ENCODE measurements at places on chromosomes 5 and 9.

DNA sequence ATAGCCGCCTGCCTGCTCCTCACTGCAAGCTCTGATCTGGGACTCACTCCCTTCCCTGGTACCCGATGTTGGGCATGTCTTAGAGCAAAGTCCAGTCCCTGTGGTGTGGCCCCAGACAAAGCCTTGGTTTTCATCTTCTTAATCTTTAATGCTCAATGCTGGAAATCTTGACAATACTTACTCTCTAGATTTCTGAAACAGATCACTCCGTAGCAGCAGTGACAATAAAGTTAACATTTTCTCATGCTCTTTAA lies 260.2 kb upstream of the IRX2 start:
- DNase-seq, result no peak

DNA sequence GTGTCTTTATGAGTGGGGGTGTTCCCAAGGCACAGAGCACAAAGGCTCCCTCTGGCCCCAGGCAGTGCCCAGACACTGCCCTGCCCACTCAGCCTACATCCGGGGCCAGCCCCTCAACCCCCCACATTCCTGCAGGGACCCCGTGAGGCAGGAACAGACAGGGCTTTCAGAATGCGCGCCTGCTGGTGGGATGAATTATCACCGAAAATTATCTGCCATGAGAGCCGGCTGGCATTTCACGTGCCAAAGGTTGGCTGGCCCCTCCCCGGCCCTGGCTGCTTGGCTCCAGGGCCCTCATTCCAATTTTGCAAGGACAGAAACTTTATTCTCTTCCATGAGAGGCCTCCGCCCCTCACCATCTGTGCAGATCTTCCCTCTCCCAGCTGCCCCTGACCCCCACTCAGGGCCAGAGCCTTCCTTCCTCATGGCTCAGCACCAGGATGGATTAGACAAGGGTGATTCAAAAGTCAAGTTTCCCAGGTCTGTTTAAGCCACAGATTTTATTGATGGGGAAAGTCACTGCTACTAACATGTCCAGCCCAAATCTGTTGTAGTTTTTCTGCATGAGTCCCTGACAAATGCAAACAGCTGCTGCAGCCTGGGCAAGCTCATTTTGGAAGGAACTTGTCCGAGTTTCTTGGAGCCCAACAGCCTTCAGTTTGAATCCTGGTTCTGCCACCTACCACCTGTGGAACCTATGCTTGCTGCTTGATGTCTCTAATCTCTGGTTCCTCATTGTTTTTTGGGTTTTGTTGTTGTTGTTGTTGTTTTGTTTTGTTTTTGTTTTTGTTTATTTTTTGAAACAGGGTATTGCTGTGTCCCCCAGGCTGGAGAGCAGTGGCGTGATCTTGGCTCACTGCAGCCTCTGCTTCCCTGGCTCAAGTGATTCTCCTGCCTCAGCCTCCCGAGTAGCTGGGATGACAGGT lies 32.3 kb upstream of the WDR38 start:
- DNase-seq, result no peak

DNA sequence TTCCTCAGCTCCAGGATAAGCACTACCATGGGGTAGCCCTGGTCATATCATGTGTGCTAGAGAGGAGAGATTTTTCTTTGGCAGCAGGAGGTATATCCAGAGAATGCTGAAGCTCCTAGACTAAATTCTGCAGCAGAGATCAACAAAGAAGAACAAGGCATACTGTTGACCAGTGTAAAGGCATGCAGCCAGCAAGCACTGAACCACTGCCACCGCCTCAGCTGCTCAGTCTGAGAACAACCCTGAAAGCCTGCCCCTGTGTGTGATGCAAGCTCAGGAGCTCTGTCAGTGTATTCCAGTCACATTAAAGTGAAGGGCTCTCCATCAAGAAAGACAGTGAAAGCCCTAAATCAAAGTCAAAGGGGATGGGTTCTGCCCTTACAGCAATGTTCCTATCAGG lies 439.5 kb upstream of the CD180 start:
- DNase-seq, result no peak

DNA sequence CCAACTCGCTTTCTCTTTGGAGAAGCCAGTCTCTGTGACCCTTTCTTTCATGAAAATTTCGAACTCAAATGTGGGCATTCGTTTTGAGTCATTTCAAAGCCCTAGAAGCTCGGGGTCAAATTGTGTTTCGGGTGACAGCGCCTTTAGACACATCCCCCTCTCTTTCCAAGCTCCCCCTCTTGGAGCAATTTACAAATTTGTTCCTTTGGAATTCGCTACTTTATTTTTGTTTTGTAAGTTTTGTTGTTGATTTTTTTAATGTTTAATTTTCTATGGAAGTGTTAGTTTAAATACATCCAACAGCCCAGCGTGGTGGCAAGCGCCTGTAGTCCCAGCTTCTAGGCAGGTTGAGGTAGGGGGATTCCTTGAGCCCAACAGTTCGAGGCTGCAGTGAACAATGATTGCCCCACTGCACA lies 4.6 kb upstream of the BARX1 start:
- no peak for DNase-seq

GRCh38 chr5:13865312-13865711 lies 79.2 kb downstream of the DNAH5 start:
- no peak for DNase-seq

DNA sequence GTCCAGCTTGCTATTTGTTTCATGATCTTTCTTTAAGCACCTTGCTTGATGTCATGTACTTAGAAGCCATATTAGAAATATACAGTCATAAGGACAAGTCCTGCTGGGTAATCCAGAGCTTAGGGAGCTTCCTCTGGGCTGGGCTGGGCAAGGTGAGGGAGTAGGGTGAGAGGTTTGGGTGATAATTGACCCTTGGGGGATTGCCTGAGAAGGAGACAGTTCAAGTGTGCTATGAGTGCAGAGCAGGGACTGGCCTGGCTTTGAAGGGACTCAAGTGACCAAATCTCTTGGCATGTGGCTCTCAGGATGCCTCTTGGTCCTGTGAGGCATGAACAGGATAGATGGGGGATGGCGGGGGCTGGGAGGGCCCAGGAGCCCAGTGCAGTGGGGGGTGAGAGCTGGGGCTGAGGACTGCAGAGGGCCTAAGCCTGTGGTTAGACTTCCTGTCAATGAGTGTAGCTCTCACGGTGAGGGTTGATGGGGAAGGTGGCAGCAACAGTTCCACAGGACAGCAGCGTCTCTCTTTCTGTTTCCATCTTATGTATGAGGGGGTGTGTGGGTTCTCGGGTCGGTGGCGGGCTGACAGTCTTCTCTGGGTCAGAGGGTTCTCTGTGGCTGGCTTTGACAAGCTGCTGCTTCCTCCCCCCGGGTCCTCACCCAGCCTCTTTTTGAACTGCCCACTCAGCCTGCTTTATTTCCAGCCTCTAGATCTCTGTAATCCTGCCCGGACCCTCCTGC lies 53.5 kb downstream of the RGS3 start:
- no peak for DNase-seq

GRCh38 chr9:71770170-71770569 lies 1.9 kb upstream of the CEMIP2 start:
- no peak for DNase-seq

DNA sequence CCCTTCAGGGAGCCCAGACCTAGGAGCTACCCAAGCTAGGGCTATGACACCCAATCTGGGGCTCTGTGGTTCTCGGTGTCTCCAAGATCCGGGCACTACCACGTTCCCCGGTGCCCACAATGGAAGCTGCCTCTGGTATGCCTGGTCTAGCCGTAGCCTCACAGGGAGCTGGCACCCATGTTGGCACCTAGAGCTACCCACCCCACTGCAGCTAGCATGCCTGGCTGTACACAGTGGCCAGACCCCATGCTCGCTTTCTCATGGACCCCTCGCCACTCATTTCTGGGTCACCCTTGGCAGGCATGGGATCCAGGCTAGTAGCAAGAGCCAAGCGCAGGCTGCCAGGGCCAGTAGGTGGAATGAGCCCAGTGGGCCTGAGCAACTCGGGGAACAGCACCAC lies 109.0 kb downstream of the CYLC2 start:
- no peak for DNase-seq

- DNase-seq, result no peak
Measured at GRCh38 chr9:105502276-105502675, 54.4 kb downstream of the FSD1L start.

GRCh38 chr5:68818870-68819269 lies 274.9 kb upstream of the SLC30A5 start:
- DNase-seq, result no peak

DNA sequence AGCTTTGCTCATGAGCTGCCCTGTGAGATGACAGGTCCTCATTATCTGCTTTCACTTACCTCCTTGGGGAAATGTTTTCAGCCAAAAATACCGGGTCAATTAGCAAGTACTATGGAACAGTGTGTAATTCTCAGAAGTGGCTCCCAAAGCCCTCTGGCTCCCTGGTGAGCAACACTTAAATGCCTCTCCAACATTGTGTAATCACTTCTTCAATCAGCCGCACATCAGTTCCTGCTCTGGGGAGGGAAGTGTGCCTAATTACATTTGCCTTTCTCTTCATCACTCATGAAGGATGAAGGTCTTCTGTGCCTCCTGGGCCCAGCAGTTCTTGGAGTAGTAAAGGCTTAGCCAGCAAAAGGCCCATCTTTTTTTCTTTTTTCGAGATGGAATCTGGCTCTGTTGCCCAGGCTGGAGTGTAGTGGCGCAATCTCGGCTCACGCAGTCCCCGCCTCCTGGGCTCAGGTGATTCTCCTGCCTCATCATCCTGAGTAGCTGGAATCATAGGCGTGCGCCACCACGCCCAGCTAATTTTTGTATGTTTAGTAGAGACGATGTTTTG lies 23.1 kb downstream of the NIM1K start:
- no peak for DNase-seq

DNA sequence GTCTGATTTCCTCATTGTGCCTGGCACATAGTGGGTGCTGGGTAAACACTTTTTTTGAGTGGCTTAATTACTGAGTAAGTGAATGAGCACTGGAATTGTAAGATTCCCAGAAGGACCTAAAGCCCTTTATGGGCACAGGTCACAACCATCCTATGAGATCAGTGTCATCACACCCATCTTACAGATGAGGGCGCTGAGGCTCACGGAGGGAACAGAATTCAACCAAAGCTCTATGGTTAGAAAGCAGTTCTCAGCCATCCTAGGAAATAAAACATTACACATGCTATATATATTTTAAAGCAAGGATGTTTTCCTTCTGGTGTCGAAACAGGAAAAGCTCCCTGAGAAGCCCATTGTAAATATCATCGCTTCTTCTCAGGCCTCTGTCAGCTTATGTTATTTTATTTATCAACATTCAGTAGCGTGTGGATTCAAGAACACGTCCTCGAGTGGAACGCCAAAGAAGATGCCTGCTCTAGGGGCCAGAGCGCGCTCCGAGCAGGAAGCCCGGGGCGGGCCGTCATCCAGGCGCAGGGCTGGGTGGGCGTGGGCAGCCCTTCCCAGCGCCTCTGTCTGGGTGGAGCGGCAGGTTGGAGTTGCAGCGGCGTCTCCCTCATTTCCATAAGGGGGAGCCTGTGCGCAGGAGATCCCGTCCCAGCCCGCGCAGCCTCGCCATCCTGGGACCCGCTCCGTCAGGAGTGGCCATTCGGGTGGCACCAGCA lies 155.8 kb upstream of the SMIM23 start:
- DNase-seq, result peak; percentile 63

- no peak for DNase-seq
Measured at GRCh38 chr5:107092695-107093094, 578.0 kb downstream of the EFNA5 start.

GRCh38 chr9:20044686-20045085 lies 255.8 kb upstream of the SLC24A2 start:
- no peak for DNase-seq

DNA sequence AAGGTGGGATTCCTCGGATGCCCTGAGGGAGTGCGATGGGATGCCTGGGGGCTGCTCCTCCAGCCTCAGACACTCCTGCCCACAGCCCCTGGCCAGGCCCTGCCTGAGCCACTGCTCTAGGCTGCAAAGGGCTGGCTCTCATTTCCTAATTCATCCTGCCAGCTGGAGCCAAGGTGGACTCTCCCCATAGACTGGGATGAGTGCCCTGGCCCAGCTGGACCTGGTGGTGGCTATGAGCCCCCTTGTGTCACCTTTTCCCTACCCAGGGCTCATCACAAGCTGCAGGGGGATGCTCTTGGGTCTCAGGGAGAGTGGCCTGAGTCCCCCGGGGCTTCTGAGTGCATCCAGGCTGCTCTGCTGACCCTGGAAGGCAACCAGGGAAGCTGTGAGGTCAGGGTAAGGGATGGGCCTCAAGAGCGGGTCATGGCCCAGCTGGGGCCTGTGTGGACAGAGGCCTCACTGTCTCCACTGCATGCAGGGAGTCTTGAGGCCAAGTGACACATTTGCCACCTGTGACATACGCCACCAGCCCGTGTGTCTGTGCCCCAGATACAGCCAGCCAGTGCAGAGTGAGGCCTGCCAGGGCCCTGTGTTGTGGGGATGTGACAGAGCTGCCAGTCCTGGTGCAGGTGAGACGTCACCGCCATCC lies 102.7 kb upstream of the IER5L start:
- no peak for DNase-seq

DNA sequence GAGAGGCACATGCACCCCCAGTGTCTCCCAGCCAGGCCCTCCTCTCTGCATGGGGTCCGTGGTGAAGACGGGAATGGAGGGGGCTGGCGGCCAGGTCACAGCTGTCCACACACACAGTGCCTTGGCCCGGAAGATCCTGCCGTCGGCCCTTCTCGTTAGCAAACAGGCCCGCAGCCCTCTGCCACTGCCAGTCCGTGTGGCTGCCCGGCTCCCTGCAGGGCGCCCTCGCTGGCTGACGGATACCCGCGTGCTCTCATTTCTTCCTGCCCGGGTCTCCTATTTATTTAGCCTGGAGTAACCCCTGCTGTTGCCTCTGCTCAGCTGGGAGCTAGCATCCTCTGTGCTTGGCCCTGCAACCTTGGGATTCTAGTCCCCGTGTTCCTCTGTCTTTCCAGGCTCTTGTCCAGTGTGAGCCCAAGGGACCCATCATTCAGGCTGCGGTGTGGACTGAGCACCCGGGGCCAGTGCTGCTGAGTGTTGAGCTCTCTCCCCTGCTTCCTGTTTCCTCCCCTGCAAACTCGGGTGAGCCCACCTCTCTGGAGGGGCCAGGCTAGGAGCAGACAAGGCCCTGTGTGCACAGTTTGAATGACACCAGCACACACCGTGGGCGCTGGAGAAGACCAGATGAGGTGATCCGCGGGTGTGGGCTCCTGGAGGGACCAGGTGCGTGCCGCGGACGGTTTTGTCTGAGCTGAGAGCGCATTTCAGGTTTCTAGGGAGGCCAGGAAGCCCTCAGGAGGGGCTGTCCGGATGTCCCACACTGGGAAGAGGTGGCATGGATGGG lies 14.6 kb upstream of the RNU6ATAC start:
- no peak for DNase-seq

- no peak for DNase-seq
Measured at GRCh38 chr5:170283296-170283695, 14.3 kb downstream of the LCP2 start.
